ENCODE measurements at places on chromosomes 2 and 18. TPM values are rescaled to one million over a fixed set of nuclear protein-coding genes. Genes with fewer than 3 reads are reported as not detected.

The ERFE gene
- 0.39 TPM for total RNA-seq

The FLACC1 gene
- 0.48 TPM for total RNA-seq

The SLC23A3 gene
- total RNA-seq = 1.2 TPM

The FIGN gene
- not detected for total RNA-seq

Data from activated CD4-positive, alpha-beta T cell treated with anti-CD3 and anti-CD28 coated beads for 36 hours (primary cell).